NCI-H1105 (cell line): ENCODE measurements at places on chromosomes 7 and 10.

DNA sequence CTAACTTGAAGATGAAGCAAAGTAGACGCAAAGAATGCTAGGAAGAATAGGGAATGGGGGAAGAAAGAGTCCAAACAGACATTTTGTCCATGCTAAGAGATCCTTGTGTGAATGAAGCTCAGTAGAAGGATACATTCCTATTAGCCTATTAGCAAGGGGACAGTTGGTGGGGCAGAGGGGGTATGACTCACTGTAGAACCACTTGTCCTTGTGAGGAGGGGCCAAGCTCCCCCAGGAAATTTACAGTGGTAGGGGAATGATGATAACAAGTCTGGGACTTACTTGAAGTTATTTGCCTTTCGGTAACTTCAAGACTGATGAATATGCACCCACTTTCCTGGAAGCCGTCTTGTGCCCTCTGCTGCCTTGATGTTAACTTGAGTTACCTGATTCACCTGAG, 17.2 kb upstream of the SYPL1 start:
- DNase-seq: no peak

DNA sequence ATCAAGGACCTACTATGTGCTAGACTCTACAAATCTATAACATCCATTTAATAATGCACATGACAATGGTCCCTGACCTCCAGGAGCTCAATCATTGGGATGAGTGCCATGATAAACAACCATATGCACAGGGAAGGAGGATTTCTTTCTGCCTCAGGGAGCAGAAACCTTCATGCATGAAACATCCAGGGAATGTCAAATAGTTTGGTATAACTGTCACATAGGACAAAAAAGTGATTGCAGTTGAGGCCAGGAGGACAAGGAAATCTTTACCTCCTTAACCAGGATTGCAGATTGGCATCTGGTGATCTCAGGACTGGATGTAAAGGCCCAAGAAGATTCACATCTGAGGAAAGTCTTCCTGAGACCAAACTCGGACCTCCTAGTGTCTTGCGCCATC, 993.1 kb downstream of the KCNMA1 start:
- DNase-seq: no peak

DNA sequence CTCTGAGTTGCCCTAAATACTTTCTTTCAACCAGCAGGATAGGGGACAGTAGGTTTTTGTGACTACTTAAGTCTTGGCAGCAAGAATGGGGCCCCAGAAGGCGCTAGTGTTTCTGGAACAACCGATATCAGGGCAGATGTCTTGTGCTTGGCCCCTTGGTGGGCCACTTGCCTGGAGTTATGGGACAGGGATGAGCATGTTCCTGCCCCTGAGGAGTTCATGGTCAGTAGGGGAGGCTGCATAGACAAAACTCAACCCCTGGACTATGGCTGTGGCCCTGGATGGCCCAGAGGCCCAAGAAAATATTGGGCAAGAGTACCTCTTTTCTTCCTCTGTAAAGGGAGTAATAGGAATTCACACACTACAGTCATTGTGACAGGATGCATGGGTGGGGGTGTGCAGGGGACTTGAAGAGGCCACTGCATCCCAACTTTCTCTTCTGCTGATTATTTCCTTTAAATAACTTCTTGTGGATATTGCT, 57.7 kb upstream of the IGFBP3 start:
- no peak for DNase-seq

DNA sequence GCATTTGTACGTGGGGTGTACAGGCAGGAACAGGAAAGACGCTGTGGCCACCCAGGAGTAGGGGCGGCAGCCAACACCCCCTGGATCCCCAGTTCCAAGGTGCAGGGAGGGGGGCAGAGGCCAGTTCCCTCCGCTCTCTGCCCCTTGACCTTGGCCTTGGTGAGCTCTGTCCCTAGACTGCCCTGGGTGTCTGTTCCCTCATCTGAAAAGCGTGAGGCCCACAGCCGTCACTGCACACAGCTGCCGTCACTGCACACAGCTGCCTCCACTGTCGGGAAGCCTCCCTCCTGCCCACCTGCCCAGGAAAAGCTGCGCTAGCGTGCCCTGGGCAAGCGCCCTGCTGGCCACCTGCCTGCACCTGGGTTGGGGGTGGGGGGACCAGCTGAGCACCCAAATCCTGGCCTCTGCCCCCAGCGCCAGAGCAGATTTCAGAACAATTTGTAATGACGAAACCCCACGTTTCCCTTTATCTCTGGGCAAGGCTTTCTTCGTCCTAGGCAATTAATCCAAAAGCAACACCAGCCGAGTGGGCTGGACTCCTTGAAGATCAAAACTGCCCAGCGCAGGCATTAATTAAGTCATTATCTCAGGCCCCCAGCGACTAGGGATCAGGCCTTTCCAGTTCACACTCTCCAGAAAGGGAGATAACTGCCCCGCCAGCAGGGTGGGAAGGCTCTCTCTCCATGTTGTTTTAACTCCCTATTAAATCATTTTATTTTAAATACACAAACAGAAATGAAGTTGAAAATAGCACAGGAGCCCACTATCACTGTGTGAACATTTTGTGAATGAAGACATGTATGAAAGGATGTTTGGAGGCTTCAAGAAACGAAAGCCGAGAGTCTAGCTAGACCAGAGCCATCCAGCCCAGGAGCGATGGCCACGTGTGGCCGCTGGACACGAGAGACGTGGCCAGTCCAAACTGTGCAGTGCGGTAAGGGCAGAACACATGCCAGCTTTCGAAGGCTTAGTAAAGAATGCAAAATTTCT, 4.0 kb upstream of the PDGFA start:
- peak; percentile 32 for DNase-seq

DNA sequence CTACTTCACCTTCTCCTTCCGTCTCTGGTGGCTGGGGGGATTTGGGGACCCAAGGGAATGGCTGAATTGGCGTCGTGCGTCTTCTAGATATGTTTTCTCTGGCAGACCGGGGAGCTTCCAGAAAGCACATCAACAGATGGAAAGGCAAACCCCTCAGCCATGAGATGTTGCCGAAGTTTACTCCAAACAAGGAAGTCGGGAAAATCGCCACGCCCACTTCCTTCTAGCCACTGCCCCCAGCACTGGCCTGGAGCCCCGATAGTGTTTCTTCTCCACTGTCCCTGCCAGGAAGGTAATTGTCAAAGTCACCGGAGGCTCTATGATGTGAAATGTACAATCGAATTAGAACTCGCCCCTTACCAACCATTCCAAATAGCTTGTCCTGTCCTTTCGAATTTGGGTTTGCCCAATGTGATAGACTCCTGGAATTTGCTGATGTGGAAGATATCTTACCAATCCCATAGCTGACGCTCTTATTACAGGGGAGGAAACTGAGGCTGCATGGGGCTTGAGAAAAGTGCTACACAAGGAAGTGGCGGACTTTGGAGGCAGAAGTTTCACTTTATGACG, 191.0 kb downstream of the LSM5 start:
- DNase-seq: no peak

- no peak for DNase-seq
These were observed 411.5 kb downstream of the GALNT17 start for GRCh38 chr7:71543396-71543795.
